Heart right ventricle (tissue), 16 donors: ENCODE measurements at places on chromosomes 2 and 18.

GRCh38 chr2:146908776-146909175 is 936.1 kb upstream of the ACVR2A start:
- H3K4me3 ChIP-seq: no peak overlapping the region
- no peaks in the 10 kb centered on the region for H3K4me1 ChIP-seq
- no peak for DNase-seq
- no peaks in the 10 kb centered on the region for H3K27me3 ChIP-seq
- no peak overlapping the region for H3K27ac ChIP-seq
- H3K36me3 ChIP-seq: no peaks in the 10 kb centered on the region

- H3K4me3 ChIP-seq: no peak overlapping the region
- no peaks in the 10 kb centered on the region for H3K36me3 ChIP-seq
- H3K27ac ChIP-seq: no peak overlapping the region
- DNase-seq: no peak
These were observed 47.0 kb downstream of the LRP2 start for GRCh38 chr2:169315357-169315756.

DNA sequence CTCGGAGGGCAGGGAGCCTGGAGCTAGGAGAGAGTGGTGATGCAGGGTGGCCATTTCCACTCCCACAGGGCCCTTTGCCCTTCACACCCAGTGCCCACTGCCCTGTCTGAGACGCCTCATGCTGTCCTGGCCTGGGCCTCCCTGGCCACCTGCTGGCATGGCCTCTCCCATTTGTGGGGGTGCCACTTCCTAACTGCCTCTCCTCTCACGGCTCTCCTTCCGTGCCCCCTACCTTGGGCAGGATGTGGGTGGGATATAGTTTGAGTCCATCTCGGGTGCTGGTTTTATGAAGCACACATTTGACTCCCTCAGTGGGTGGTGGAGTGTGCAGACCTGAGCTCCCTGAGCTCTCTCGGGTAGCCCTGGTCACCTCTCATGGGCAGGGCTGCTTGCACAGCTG is 46.0 kb downstream of the DGKD start:
- peaks cover 4% of the 10 kb centered on the region for H3K4me1 ChIP-seq
- no peaks in the 10 kb centered on the region for H3K27me3 ChIP-seq
- H3K36me3 ChIP-seq: peaks cover 10% of the 10 kb centered on the region

DNA sequence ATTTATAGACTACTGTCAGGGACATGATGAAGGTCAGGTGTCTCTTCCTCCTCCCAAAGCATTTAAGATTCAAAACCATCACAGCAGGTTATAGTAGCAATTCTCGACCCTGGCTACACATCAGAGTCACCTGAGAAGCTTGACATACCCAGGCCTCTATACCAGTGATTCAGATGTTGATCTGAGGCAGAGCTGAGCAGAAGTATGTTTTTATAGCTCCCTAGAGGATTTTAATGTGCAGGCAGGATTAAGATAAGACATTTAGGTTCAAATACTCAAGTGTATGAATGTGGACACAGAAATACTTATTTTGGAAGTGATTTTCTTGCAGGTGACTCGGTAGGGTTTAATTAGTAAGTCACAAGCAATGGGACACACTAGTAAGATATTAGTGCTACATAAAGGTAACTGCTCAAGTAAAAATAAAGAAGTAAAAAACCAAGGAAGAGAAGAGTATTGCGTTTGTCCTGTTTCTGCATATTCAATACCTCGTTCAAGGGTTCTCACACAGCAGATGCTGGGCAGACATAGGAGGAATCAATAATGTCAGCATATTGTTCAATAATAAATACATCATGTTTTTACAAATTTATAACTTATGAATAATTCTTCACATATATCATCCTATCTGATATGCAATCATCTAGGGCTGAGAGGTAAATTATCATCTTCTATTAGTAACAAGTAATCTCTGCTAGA is 7.0 kb downstream of the GCFC2 start:
- no peak for DNase-seq
- H3K4me3 ChIP-seq: no peak overlapping the region
- peaks cover 8% of the 10 kb centered on the region for H3K36me3 ChIP-seq
- peaks cover 2% of the 10 kb centered on the region for H3K4me1 ChIP-seq
- no peaks in the 10 kb centered on the region for H3K27me3 ChIP-seq

GRCh38 chr18:50113726-50114125 is 81.2 kb downstream of the MYO5B start:
- no peak overlapping the region for H3K27ac ChIP-seq
- no peak for DNase-seq
- H3K27me3 ChIP-seq: peaks cover 3% of the 10 kb centered on the region
- H3K36me3 ChIP-seq: no peaks in the 10 kb centered on the region
- no peaks in the 10 kb centered on the region for H3K4me1 ChIP-seq

GRCh38 chr2:110783196-110783873 is 51.0 kb downstream of the ACOXL start:
- no peaks in the 10 kb centered on the region for H3K27me3 ChIP-seq
- no peaks in the 10 kb centered on the region for H3K36me3 ChIP-seq
- no peak overlapping the region for H3K4me3 ChIP-seq
- H3K27ac ChIP-seq: no peak overlapping the region
- DNase-seq: no peak

DNA sequence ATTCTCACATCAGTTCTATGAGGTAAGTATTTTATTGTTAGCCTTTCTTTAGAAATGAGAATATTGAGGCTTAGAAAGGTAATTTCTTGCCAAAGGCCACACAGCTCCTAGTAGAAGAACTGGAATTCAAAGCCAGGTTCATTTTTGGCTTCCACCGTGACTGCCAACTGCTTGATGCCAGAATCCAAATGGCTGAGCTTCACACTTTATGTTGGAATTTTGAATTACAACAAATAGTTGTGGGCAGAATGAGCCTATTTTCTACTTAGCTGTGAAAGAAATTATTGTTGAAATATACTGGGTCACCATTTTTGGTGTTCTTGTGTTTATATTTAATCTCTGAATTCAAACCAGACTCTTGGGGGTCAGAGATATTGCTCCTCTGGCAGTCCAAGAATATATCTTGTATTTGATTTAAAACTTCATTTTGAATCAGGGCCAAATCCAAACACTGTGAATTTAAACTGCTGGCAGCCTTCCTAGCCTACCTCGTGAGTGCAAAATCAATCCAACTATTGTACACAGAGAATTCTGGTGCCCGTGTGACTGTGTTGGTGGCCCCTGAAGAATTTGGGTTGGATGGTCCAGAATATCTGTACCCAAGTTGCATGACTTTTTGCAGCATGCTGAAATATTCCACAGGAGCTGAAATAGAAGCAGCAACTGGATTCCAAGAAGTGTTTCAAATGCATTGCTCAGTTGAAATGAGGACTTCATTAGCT is 35.6 kb upstream of the LPIN1 start:
- H3K27ac ChIP-seq: no peak overlapping the region
- H3K36me3 ChIP-seq: no peaks in the 10 kb centered on the region
- no peak overlapping the region for H3K4me3 ChIP-seq

GRCh38 chr2:47312491-47312850 is 90.5 kb upstream of the MSH2 start:
- H3K4me3 ChIP-seq: no peak overlapping the region
- no peaks in the 10 kb centered on the region for H3K36me3 ChIP-seq
- DNase-seq: no peak
